Naive thymus-derived CD8-positive, alpha-beta T cell (primary cell): ENCODE measurements at places on chromosomes 4 and X.

- no peak overlapping the region for H3K4me3 ChIP-seq
- no peaks in the 10 kb centered on the region for H3K36me3 ChIP-seq
- no peak overlapping the region for H3K27ac ChIP-seq
- no peaks in the 10 kb centered on the region for H3K4me1 ChIP-seq
- DNase-seq: no peak
Observed at GRCh38 chrX:44570522-44570921, 27.9 kb upstream of the FUNDC1 start.

DNA sequence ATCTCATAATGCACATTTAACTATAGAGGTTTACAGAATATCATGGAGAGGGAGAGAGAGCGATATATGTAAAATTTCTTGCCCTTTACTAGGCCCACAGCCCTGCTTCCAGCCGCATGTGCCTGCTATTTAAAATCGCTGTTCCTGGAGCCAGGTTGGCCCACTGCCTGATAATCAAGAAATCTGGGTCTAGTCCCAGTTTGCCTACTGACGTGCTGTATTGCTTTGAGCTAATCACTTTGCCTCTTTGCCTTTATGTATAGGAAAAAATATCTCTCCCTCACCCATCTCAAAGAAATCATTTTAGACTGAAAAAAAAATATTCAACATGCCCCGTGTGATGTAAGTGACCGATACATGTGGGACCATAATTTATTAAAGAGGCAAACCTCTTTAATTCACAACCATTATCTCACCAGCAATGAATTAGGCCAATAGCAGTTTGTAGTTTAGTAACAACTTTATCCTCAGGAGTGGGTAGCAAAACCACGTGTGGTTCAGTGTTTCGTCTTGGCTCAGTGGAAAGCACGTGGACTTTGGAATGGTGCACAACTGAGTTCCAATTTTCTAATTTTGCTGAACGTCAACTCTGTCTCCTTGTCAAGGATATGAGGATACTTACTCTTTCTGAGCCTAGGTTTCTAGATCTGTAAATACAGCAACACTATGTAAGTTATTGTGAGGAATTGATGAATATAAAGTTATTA lies 62.6 kb downstream of the GRXCR1 start:
- no peaks in the 10 kb centered on the region for H3K4me1 ChIP-seq
- H3K4me3 ChIP-seq: no peak overlapping the region
- H3K27me3 ChIP-seq: no peaks in the 10 kb centered on the region

- no peak overlapping the region for H3K27ac ChIP-seq
- no peaks in the 10 kb centered on the region for H3K36me3 ChIP-seq
- H3K27me3 ChIP-seq: no peaks in the 10 kb centered on the region
- peak; percentile 50 for DNase-seq
- H3K4me1 ChIP-seq: peaks cover 3% of the 10 kb centered on the region
Observed at GRCh38 chr4:7330811-7331681, 103.7 kb downstream of the PSAPL1 start.

DNA sequence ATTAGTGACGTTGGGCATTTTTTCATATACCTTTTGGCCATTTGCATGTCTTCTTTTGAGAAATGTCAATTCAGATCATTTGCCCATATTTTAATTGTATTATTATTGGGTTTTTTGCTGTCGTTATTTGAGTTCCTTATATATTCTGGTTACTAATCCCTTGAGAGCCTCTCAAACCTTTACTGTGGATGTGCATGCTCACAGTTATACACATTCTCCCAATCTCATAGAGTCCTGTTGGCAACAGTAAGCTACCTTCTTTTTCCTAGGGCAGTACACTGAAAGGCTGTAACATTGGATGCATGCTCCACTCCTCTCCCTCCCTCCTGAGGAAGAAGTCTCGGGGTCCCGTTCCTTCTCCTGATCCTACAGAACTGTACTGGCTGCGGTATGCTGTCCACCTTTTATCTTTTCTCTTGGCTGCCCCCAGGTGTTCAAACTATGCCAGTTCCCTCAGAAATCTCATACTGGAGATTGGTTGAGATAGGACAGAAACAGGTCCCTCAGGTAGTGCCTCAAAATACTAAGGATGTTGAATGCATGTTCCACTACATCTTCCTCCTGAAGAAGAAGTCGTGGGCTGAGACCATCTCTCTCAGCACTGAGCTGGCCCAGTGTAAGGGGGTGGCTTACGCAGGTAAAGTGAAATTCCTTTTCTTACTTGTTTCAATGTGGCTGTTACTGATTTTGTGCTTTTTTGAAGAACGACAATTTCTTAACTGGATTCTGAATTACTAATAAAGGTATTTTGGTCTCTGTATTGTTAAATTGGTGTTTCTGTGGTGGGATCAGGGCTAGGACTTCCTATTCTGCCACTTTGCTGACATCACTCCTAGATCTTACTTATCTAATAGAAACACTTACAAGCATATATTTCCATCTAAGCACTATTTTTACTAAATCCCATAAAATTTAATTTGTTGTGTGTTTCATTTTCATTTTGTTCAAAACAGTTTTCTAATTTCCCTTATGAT lies 145.4 kb upstream of the HUWE1 start:
- peaks cover 2% of the 10 kb centered on the region for H3K4me1 ChIP-seq
- no peak overlapping the region for H3K27ac ChIP-seq
- no peaks in the 10 kb centered on the region for H3K27me3 ChIP-seq

DNA sequence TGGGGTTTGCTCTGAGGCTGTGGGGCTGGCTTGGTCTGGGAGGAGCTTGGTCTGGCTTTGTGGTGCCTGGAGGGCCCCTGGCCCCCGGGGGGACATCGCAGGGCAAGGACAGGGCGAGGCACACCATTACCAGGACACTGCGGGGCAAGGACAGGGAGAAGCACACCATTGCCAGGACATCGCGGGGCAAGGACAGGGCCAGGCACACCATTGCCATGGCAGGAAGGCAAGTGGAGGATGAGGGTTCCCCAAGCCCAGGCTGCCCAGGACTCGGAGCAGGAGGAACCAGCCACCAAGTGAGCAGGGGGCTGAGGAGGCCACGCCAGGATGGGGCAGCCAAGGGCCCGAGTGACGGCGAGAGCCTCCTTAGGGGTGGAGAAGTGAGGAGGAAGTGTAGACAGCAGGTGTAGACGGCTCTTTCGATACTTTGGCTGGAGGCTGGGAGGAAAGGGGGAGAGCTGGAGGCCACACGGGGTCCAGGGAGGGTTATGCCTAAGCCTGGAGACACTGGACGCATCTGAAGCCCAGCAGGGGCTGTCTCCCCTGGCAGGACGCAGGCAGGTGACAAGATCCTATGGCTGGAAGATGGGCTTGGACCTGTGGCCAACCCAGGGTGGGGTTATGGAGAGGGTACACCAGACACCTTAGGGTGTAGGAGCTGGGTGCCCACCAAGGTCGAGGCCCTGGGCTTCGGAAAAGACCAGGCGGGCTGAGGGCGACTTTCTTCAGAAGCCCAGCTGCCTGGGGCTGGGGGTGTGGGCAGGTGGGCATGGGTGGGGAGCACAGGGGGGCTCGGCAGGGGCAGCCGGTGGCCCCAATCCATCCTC lies 7.3 kb downstream of the NKX1-1 start:
- peaks cover 4% of the 10 kb centered on the region for H3K4me1 ChIP-seq
- peaks cover 2% of the 10 kb centered on the region for H3K27me3 ChIP-seq

DNA sequence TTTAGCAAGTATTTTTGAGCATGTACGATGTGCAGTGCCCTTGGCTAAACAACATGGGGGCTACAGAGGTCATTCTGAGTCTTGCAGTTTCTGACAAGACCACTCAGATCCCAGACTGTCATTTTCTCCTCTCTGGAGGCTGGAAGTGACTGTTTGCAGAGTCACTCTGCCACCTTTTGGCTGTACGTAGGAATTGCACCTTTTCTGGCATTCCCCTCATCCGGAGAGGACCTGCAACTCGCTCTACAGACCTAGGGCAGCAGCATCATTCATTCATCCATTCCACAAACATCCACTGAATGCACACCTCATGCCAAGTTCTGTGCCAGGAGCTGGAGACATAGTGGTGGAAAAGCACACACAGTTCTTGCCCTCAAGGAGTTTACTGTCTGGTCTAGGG lies 160.4 kb upstream of the GPR101 start:
- H3K27ac ChIP-seq: no peak overlapping the region
- H3K36me3 ChIP-seq: no peaks in the 10 kb centered on the region
- no peaks in the 10 kb centered on the region for H3K27me3 ChIP-seq

DNA sequence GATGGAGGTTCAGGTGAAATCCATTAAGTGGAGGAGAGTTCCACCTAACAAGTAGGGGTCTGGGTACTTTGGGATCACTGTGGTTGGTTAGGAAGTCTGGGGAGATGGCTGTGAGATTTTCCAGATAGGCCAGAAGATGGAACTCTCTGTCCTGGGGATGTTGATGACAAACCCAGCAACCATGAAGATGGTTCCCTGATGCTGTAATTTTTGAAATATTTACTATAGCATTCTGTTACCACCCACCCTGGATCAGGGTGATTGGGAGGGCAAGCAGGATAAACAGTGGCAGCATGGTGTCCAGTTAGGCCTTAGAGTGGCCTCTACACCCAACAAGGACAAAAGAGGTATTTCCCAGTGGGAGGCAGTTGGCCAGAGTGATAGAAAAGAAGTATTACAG lies 15.9 kb upstream of the NELFA start:
- peaks cover 61% of the 10 kb centered on the region for H3K27me3 ChIP-seq
- no peak overlapping the region for H3K4me3 ChIP-seq
- no peak for DNase-seq
- no peak overlapping the region for H3K27ac ChIP-seq
- H3K4me1 ChIP-seq: no peaks in the 10 kb centered on the region

- H3K27me3 ChIP-seq: peaks cover 13% of the 10 kb centered on the region
- H3K27ac ChIP-seq: no peak overlapping the region
- H3K4me1 ChIP-seq: no peaks in the 10 kb centered on the region
- no peak overlapping the region for H3K4me3 ChIP-seq
- H3K36me3 ChIP-seq: no peaks in the 10 kb centered on the region
Observed at GRCh38 chr4:109185548-109185947, 116.9 kb downstream of the COL25A1 start.

DNA sequence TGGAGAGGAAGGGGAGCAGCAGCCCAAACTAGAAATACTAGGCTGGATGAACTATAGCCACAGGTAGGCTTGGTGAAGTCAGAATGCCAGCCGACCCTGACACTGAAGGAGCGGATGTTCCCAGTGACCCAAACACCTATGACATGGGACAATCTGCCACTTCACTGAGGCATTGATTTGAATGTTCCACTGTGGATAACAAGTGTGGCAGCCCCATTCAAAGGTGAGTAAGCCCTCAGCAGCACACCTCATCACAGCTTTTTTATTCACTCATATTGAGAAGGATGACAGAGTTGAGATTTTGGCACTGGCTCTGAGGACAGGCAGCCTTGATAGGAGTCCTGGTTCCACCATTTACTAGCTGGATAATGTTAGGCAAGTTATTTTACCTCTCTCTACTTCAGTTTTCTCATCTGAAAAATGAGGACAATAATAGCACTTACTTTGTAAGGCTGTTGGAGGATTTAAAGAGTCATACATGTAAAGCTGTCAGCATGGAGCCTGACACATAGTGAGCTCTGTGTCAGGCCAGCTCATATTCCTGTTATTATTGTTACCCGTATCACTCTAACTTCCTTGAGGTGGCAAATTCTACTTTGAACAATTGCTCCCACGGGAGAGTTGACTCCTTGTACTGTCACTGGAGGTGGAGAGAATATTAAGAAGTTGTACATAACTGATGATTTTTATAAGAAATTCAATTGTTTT lies 114.6 kb downstream of the RASL11B start:
- DNase-seq: no peak
- H3K27ac ChIP-seq: no peak overlapping the region
- no peaks in the 10 kb centered on the region for H3K27me3 ChIP-seq
- no peak overlapping the region for H3K4me3 ChIP-seq
- no peaks in the 10 kb centered on the region for H3K4me1 ChIP-seq
- H3K36me3 ChIP-seq: peaks cover 14% of the 10 kb centered on the region

DNA sequence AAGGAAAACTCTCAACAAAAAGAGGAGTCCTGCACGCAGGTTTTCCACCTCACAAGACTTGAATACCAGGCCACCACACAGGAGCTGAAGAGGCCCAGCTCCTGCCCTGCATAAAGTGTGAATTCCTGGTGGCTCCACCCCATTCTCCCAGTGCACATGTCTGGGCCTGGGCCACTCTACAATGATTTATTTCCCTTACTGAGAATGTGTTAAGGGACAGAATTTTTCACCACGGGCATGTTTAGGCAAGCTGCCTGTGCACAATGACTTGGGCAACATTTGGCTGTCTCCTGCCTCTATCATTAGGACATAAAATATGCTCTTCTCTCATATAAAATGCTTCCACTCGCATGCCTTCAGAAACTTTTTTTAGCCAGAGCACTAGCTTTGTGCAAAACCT lies 197.1 kb downstream of the SLC7A11 start:
- H3K4me3 ChIP-seq: no peak overlapping the region
- H3K27me3 ChIP-seq: no peaks in the 10 kb centered on the region
- no peaks in the 10 kb centered on the region for H3K36me3 ChIP-seq

DNA sequence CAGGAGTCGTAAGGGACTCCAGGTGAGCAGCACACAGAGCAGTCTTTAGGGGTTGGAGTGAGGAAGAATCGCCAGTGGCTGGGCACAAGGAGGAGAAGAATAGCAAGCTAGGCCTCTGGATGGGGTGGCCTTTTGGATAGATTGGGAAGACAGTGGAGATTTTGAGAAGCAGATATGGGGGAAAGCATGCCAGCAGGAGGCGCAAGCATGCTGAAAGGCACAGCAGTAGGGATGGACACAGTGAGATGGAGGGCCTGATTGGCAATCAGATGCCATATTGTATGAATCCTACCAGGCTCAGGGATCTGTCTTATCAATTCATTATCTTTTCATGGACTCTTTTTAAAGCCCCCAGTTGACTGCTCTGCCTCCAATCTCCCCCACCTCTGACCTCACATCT lies 60.4 kb upstream of the MAGEA4 start:
- no peaks in the 10 kb centered on the region for H3K4me1 ChIP-seq
- DNase-seq: no peak
- no peaks in the 10 kb centered on the region for H3K36me3 ChIP-seq
- no peaks in the 10 kb centered on the region for H3K27me3 ChIP-seq
